BJ (cell line): ENCODE measurements at places on chromosomes 4 and X.

DNA sequence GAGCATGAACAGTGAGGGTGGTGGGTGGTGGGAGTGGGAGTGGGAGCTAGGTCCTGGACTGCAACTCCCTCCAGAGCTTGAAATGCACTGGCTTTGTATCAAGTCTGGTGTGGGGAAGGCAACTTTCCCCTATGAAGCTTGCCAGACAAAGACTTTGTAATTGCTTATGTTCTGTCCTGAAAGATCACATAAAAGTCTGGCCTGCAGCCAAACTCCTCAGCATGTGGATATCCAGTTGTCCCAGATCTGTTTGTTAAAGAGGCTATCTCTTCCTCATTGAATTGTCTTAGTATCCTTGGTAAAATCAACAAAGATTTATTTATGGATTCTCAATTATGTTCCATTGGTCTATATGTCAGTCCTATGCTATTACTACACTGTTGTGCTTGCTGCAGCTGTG lies 607.9 kb downstream of the GLUD2 start:
- no peak for DNase-seq

- DNase-seq: peak; percentile 64
Observed at GRCh38 chr4:139740531-139741041, 75.0 kb downstream of the MGST2 start.

DNA sequence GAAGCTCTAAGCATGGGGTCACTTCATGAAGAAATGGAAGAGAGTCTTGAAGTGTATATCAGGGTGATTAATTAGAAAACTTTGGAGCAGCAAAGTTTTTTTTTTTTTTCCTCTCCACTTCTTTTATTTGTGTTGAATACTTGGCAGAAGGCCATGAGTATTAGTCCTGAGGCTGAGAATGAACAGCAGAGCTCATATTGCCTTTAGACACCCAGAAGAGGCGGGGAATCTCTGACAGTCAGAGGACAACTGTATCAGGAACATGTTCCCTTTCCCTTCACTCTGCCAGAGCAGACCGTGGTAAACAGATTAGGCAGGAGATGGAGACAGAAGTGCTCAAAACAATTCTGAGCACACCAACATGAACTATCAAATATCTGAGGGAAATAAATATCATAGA lies 300.9 kb downstream of the FAM47A start:
- DNase-seq: no peak

- no peak for DNase-seq
Observed at GRCh38 chr4:107856901-107857300, 32.2 kb downstream of the SGMS2 start.

GRCh38 chr4:54077812-54078211 lies 13.4 kb upstream of the CHIC2 start:
- DNase-seq: no peak

- no peak for DNase-seq
Observed at GRCh38 chr4:137968956-137969678, 273.0 kb downstream of the SLC7A11 start.

- no peak for DNase-seq
Observed at GRCh38 chr4:140156529-140157171, 2.7 kb upstream of the MAML3 start.

GRCh38 chr4:82555276-82555675 lies 6.5 kb downstream of the TMEM150C start:
- DNase-seq: no peak

DNA sequence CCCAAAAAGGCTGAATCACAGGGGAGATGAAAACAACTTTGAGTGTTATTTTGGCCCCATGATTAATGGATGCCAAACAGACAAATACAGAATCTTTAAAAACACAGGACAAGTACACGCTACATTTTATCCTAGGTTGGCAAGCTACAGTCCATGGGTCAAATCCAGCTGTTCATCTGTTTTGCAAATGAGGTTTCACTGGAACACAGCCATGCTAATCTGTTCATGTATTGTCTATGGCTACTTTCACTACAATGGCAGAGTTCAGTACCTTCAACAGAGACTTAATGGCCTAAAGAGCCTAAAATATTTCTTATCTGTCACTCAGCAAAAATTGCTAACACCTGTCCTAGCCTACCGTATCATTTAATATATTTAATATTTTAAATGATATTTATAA lies 1548.5 kb upstream of the IGFBP7 start:
- no peak for DNase-seq

- DNase-seq: no peak
Observed at GRCh38 chr4:168095776-168096406, 3.6 kb downstream of the ANXA10 start.

DNA sequence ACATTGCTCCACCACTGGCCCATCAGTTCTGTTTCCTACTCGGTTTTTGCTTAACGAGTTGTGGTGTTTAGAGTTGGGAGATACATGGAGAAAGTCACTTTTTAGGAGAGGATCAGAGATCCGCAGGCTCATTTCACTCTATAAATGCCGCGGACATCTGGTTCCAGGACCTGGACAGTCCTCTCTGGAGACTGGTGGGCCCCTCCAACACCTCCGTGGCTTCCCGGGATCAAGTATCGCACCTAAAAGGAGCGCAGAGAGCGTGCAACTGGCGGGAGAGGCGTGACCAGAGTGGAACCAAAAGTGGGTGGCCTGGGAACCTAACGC lies 9.9 kb upstream of the CLTRN start:
- DNase-seq: no peak
